Dermis lymphatic vessel endothelial cell (primary cell): ENCODE measurements at places on chromosomes 1 and 21. TPM values are rescaled to one million over a fixed set of nuclear protein-coding genes. Genes with fewer than 3 reads are reported as not detected.

Gene RPE65
- not detected in 2 replicates for total RNA-seq

Gene RAB4A
- 20.7 and 27.2 TPM in 2 replicates for total RNA-seq

Gene MEX3A
- 2.9 and 4.8 TPM in 2 replicates for total RNA-seq

Gene BOLA1
- 7.4 and 7.8 TPM in 2 replicates for total RNA-seq

Gene LCE2D
- not detected in 2 replicates for total RNA-seq

Gene FAM163A
- total RNA-seq = 0.09 and 0.33 TPM in 2 replicates

Gene TBCE
- 11.3 and 14.4 TPM in 2 replicates for total RNA-seq

Gene RASAL2
- total RNA-seq = 12.1 and 17.4 TPM in 2 replicates

Gene SELENOF
- 204 and 252 TPM in 2 replicates for total RNA-seq

Gene MXRA8
- total RNA-seq = 0.09 and 0.98 TPM in 2 replicates

Gene KLHDC8A
- not detected in 2 replicates for total RNA-seq

Gene PADI2
- under 0.01 and 0.33 TPM in 2 replicates for total RNA-seq

Gene TMCO4
- 6.1 and 7.6 TPM in 2 replicates for total RNA-seq

Gene LAPTM5
- total RNA-seq = 34.4 and 54.1 TPM in 2 replicates

Gene HSD3B1
- not detected in 2 replicates for total RNA-seq

Gene ZNF695
- total RNA-seq = 1.1 and 1.5 TPM in 2 replicates

Gene LENEP
- 0.43 TPM in 1 of 2 replicates, not detected in the other for total RNA-seq
